ENCODE measurements at places on chromosomes 3 and 15.

DNA sequence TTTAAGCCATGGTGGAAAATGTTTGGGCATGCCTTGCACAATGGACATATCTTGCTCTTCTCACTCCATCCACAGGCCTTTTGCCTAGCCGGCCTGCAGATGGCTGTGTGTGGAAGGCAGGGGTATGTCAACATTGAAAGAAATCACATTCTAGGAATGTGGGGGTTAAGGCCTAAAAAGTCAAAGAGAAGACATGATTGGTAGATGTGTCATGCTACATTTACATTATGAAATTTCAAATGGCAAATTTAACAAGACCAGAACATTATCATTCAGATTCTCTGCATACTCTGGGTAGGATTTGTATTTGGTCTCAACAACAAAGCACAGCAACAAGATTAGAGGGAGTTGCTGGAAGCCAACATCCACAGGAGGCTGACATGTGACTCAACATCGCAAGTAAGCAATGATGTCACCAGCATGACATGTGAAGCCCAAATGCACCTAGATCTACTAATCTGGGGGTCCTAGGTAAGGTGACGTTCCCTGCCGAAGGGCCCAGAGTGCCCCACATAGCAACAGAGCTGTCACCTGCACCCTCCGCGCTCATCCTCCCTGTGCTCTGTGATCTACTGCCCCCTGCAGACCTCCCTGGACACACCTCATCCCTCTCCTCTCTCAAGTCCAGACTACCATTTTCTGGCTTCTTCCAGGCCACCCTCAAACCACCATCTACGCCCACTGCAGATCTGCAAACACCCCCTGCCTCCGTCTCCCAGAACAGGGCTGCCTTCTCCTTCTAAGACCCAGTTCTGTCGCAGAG is 39.4 kb downstream of the CLDN18 start:
- no peak for DNase-seq

DNA sequence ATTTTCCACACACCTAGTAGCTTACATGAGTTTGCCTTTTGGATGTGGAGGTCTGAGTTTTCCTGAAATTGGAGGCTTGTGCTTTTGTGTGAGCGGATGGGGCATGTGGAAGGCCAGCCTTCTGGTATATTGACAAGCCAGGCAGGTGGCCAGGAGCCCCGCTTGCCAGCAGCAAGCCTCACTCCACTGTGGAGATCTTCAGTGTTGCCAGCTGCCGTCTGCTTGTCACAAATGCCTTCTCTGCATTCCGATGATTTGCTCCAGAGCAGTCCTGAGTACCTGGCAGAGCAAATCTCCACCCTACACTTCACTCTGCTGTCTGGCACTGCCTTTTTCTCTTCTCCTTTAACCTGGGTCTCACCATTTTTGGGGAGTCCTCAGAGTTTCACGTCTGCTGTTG is 29.1 kb upstream of the CHST2 start:
- DNase-seq = no peak

- no peak for DNase-seq
These were observed 9.2 kb upstream of the ATP2B2 start for GRCh38 chr3:10514407-10515069.

- DNase-seq = no peak
These were observed 97.9 kb upstream of the NANOGP8 start for GRCh38 chr15:35182841-35183479.

DNA sequence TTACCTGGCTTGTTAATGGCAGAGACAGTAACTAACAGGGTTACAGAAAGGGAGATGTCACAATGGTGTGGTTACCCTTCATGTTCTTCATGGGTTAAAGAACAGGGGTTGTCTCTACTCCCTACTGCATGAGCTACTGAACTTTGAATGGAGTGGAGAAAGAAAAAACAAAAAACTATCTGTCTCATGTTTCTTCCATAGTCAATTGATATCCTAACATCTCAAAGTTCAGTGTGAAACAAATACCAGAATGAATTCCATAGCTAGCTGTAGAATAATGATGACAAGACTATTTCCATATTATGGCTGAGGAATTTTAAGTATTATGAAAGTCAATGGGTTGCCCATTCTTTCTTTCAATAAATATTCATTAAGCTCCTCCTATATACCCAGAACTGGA is 161.3 kb upstream of the LPP start:
- no peak for DNase-seq

DNA sequence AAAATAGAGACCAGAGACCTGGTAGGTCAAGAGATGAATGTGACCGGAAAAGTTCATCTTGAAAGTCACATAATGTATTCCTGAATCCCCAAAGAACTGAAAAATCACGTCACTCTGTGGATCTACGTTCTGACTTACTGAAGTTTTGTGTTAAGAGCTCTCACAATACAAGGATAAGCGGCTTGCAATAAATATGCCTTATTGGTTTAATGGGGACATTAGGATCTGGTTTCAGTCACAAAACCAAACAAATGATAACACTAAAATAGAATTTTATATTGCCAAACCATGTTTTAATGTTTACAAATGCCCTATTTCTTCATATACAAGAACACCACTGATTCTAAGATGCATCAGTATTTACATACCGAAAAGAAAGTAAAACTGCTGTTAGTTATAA is 164.2 kb downstream of the FMN1 start:
- no peak for DNase-seq

- no peak for DNase-seq
These were observed 31.3 kb downstream of the LDHAL6B start for GRCh38 chr15:59237924-59238331.

- DNase-seq = no peak
These were observed 3.9 kb downstream of the SCN5A start for GRCh38 chr3:38645601-38646000.

DNA sequence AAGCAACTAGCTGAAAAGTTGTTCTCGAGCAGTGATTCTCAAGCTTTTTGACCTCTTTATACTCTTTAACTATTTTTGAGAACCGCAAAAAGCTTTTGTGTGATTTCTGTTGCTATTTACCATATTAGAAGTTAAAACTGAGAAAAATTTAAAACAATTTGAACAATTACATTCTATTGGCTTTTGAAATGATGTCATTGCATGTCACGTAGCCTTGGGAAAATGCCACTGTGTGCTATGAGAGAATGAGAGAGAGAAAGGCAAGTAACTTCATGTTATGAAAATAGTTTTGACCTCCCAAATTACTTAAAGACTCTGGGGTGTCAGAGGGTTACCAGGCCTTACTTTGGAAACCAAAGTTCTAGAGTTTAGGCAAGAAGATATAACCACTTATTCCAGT is 8.0 kb downstream of the USP13 start:
- DNase-seq = no peak

DNA sequence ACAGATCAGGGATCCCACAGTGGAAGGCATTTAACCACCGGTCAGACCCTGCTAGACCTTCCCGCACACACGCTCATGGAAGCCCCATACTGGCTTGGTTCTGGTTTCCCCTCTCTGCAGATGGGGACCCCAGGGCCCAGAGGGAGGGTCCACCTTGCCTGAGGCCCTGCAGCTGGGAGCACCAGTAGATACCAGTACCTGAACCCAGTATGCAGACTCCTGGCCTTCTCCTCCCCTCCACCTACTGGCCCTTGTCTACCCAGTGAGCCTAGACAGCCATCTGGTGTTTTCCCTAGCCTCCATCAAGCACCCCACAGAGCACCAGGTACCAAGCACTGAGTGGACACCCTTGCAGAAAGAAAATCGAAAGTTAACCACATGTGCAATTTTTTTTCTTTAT is 65.1 kb downstream of the MEGF11 start:
- DNase-seq = no peak

- no peak for DNase-seq
These were observed 91.1 kb downstream of the RSRC1 start for GRCh38 chr3:158200955-158201354.

- DNase-seq = no peak
These were observed 45.6 kb downstream of the NMD3 start for GRCh38 chr3:161266731-161267150.

Measured in posterior cingulate gyrus (tissue), 11 donors.